ENCODE measurements at places on chromosomes 3 and 15. TPM values are rescaled to one million over a fixed set of nuclear protein-coding genes. Genes with fewer than 3 reads are reported as not detected.
A peak's percentile ranks its signal among the peaks of the same experiment; 100 is the strongest.

FAM107A gene
- polyA plus RNA-seq, result 22.6 TPM

DNA sequence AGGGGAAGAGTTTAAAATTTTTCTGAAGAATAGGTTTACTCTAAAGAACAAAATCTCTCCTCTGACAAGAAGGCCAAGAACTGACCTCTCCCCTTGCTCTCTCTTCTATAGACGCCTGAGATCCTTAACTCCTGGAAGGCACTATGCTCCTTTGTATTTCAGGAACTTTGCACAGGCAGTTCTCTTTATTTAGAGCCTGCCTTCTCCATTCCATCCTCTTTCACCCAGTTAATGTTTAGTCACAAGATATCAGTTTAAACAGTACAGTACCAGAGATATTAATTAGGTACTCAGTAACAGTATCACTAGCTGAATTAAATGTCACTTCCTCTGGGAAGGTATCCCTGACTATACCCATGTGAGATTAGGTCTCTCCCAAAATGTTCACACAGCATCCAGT is 33.5 kb downstream of the HERC1 start:
- DNase-seq, result no peak

GRCh38 chr3:88321363-88322050 is 171.7 kb downstream of the C3orf38 start:
- DNase-seq, result no peak

DNA sequence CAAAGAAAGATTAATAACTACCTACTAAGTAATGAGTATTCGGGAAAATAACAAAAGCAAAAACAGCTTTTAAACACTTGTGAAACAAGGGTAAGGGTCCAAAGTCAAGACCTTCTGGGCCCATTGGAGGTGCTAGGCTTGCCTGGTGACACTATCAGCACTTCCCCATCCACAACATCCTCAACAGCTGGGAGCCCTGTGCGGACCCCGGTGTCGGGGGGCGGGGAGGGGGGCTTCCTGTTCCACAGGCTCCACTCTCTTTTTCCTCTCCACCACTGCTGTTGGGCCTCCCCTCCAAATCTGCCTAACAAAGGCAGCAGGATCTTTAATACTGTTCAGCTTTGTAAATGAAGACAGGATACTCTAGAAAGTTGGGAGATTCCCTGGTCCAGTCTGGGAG is 21.6 kb downstream of the NGRN start:
- no peak for DNase-seq

GRCh38 chr15:38587214-38587613 is 22.6 kb upstream of the RASGRP1 start:
- no peak for DNase-seq

- no peak for DNase-seq
Observed at GRCh38 chr3:48268936-48269561, 28.1 kb downstream of the ZNF589 start.

- DNase-seq, result no peak
Observed at GRCh38 chr3:2153053-2153452, 54.4 kb downstream of the CNTN4 start.

GRCh38 chr15:75648156-75649000 is 666 bp downstream of the SNX33 start:
- DNase-seq, result peak; percentile 78

DNA sequence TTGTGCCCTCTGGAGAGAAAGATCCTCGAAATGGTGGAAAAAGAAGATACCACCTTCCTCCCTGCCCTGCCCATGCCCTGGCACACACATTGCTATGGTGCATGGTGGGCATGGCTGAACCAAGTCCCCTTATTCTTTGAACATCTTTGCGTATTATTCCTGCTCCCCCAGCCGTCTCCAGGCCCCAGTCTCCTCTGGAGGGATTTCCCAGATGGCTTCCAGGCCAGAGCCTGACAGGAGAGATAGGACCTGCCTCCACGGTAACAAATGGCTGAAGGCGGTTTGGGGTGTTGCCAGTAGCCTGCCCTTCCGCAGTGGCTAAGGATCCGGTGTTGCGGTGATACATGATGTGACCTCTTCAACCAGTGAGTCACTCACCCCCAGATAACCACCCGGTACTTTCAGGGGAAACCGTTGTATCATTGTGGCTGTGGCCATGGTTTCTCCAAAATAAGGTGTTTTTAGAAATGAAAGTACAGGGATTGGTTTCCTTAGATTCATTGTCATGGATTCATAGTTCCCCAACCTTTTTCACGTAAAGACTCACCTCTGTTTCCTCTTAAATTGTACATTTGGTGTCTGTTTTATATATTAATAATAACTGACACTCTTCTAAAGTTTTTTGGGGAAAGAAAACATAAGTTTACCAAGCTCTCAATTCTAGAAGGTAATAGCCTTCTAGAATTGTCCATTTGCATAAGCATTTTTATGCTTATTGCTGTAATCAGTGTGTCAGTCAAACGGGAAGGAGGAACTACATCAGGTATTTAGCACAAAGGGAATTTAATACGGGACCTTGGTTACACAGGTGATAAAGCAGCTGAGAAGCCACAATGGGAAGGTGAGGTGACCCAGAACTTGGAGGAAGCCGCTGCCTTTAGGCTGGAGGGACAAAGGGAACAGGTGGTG is 25.9 kb downstream of the SMAD3 start:
- peak; percentile 93 for DNase-seq

GRCh38 chr3:151750181-151750580 is 16.5 kb downstream of the AADACL2 start:
- no peak for DNase-seq

GHRL gene
- polyA plus RNA-seq, result 0.18 TPM

SLC30A4 gene
- polyA plus RNA-seq, result 0.59 TPM

- DNase-seq, result no peak
Observed at GRCh38 chr3:184616436-184616835, 54.9 kb downstream of the EPHB3 start.

DNA sequence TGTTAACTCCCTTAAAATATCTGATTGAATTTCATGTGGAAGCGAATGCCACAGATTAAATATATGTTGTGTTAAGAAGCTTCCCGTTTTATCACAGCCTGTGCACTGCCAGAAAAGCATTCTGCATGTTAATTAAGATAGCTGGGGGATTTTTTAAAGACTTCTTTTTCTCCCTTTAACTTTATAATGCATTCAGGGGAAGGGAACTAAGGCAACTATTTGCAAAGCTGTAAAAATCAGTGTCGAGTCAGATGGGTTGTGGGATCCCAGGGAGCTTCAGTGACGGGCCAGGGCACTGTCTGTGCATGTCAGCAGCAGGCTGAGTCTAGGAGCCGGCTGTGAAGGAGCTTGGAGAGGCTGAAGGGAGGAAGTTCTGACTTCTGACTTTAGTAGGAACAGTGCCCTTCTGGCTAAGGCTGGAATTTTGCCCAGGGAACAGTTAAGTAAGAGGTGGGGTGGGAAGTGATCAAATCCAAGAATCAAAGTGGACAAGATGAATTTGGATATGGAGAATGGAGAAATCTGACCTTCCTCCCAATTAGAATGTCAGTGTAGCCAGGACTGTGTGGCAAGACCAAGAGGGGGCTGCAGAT is 77.7 kb downstream of the ABHD5 start:
- no peak for DNase-seq

KLHL40 gene
- polyA plus RNA-seq, result 306 TPM

RTP3 gene
- not detected for polyA plus RNA-seq

- DNase-seq, result no peak
Observed at GRCh38 chr3:33217866-33218445, 654 bp downstream of the SUSD5 start.

FAM81A gene
- polyA plus RNA-seq, result 0.55 TPM

GRCh38 chr3:111919370-111920065 is 59.3 kb upstream of the ABHD10 start:
- DNase-seq, result no peak

DNA sequence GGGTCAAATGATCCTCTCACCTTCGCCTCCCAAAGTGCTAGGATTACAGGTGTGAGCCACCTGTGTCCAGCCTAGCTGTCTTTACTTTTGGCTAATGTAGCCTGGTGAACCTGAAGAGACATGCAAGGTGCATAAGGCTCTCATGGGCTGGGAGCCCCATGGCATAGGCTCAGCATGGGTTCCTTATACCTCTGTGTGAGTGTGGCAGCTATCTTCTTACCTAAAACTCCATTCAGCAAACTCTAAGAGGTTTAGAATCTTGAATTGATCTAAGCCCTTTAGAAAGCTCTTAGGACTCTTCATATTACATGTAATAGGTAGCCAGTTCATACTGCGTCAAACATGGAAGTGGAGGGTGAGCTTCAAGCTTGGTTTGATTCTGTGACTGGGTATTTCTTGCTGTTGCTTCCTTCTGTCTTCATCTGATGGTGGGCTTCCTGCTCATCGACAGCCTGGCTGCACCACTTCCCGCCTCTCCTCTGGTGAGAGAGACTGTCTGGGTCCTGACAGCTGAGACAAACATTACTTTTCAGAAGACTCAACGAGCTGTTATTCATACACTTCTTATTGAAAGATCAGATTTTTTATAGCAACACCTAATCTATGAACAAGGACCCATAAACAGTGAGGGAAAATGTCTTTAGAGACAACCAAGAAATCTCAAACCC is 19.2 kb upstream of the TKT start:
- DNase-seq, result no peak

DNA sequence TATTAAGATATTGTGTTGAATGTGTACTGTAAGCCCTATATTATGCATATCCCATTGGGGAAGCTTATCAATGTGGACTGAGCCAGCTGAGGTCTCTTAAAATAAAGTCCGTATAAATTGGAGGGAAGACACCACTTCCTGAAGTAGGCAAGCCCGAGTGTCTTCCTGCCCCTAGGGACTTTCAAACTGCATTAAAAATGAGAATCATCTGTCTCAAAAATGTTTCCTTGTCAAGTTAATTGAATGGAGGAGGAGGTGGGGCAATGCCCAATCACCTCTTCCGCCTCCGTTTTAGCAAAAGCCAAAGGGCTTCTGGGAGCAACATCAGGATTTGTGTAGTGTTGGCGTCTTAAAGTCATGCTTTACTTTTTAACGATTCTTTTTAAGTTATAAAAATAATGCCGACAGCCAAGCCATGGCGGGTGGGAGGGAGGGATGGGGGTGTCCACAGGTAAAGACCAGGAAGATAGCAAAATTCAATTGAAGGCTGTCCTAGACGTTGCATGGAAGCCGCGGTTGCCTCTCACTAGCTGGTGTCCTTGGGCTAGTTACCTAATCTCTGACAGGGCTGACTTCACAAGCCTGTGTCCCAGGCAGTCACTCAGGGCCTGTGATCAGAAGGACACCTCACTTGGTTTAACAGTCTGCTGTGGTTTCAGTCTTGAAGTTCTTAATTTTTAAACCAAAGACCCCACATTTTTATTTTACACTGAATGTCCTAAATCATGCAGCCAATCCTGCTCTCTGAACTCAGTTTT is 524.9 kb upstream of the PROK2 start:
- no peak for DNase-seq

GRCh38 chr15:101121511-101122090 is 130.2 kb downstream of the CHSY1 start:
- DNase-seq, result peak; percentile 85

- DNase-seq, result no peak
Observed at GRCh38 chr3:184718431-184718830, 6.6 kb upstream of the MAGEF1 start.

DNA sequence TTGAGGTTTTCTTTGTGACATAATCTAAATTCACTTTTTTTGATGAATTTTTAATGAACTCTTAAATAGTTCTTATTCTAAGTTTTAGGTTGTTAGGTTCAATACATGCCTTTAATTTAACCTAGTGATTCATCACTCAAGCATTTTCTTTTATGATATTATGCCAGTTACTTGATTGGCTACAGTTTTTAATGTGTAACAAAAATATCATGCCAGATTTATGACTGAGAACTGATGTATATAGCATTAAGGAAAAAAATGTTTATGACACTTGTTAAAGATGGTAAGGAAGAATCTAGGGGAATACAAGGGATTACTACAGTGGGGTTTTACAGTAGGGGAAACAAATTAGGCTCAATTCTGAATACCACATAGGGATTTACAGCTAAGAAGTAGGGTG is 103.1 kb downstream of the VGLL3 start:
- DNase-seq, result no peak

DNA sequence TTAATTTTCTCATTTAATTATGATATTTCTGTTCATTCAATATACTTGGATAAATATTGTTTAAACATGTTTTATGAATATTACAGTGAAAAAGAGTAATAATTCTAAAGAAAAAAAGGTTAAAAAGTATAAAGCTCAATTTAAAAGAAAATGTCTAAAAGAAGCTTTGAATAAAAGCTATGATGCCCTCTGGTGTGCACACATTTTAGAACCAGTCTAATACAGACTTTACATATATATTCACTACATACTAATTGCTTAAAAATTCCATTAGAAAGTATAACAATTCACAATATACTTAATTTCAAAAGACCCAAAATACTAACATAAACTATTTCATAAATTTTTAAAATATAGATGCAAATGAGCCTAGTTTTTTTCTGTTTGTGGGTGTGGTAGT is 909.1 kb upstream of the ROBO1 start:
- DNase-seq, result no peak

GRCh38 chr15:34760909-34761308 is 6.1 kb upstream of the GJD2 start:
- DNase-seq, result no peak

GRCh38 chr3:185342459-185343174 is 20.3 kb upstream of the MAP3K13 start:
- no peak for DNase-seq

- no peak for DNase-seq
Observed at GRCh38 chr15:86362555-86362954, 282.9 kb downstream of the AGBL1 start.

RPS27L gene
- 186 TPM for polyA plus RNA-seq

DNA sequence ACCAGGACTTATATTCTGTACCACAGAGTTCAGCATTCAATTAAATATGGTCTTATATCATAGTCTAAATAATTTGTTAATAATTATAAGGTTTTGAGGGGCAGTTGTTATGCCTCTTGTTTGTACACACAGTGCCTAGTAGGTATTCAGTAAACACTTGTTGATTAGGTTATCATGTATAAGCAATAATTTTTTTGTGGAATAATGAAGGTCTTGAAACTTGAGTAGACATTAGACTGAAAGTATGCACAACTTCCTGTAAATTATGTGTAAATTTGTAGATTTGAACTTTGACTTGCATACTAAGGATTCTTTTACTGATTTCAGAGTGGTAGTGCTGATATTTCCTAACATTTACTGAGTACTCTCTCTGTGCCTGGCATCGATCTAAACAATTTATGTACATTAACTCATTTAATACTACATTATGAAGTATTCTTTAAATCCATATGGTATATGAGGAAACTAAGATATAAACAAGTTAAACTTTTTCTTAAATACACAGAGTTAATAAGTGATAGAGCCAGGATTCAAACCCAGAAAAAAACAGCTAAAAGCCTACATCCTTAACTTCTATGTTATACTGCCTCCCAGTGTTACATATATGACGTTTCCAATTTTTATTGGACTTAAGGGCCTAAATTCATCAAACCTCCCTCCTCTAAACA is 65.1 kb downstream of the GLCE start:
- DNase-seq, result no peak

SAXO2 gene
- 0.80 TPM for polyA plus RNA-seq

HIGD2B gene
- not detected for polyA plus RNA-seq

- DNase-seq, result no peak
Observed at GRCh38 chr15:29677871-29678461, 144.3 kb downstream of the TJP1 start.
